Iris pigment epithelial cell (primary cell): ENCODE measurements at places on chromosomes 12 and 14.
A peak's percentile ranks its signal among the peaks of the same experiment; 100 is the strongest.

- no peak for DNase-seq
These were observed 113.1 kb upstream of the FKBP4 start for GRCh38 chr12:2681450-2682205.

DNA sequence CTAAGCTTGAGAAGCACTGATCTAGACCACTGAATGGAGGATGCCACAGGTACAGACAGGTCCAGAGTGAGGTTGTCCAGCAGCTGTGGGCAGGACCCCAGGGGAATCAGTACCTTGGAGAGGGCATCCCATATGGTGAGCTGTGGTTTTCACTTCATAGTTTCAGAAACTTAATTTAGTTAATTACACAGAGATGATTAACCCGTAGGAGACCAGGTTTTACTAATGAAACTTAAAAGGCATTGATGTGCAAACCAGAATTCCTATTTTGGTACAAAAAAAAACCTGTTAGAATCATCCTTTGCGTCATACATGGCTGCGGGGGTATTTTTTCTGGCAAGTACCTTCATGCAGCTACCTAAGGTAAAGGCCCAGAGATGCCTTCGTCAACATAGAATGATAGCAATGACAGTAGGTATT lies 159.3 kb downstream of the DACT1 start:
- DNase-seq, result no peak

GRCh38 chr14:96737881-96738280 lies 59.3 kb upstream of the VRK1 start:
- no peak for DNase-seq

DNA sequence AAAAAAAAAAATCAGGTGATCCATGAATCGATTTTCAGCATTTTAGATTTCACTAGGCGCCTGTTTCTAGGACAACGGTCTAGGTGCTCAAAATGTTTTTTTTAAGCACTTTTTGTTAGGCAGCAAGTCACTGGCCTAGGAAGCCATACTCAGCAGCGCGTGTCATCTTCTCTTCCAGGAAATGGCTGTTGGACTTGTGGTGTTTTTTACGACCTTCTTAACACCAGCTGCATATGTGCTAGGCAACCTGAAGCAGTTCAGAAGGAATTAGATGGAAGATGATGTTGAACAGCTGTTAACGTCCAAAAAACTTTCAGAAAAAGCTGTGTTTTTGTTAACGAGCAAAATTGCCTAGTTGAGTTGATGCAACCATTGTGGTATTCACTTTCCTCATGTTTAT lies 868 bp downstream of the COX8C start:
- no peak for DNase-seq

GRCh38 chr12:13102461-13103195 lies 839 bp downstream of the GSG1 start:
- DNase-seq, result peak; percentile 81

GRCh38 chr14:92686900-92687427 lies 61.5 kb downstream of the LGMN start:
- DNase-seq, result peak; percentile 65

DNA sequence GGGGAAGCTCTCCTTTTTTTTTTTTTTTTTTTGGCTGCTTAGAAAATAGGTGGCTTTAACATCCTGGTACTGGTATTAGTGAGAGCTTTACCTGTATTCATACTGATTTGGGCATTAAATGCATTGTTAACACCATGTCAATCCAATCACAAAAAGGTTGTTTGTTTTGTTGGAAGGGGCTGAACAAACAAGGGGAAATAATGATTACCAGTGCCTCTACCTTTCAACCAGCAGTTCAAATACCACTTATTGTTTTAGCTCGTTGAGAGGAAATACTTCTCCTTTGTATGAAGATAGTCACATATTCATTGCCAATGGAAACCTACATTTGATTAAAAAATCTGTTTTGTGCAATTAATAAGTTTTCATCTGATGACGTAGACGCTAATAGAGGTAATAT lies 72.9 kb downstream of the MIPOL1 start:
- DNase-seq, result no peak

- no peak for DNase-seq
These were observed 216.2 kb downstream of the CPNE8 start for GRCh38 chr12:38689195-38689594.

GRCh38 chr12:130958557-130959140 lies 4.9 kb downstream of the ADGRD1 start:
- DNase-seq, result no peak

DNA sequence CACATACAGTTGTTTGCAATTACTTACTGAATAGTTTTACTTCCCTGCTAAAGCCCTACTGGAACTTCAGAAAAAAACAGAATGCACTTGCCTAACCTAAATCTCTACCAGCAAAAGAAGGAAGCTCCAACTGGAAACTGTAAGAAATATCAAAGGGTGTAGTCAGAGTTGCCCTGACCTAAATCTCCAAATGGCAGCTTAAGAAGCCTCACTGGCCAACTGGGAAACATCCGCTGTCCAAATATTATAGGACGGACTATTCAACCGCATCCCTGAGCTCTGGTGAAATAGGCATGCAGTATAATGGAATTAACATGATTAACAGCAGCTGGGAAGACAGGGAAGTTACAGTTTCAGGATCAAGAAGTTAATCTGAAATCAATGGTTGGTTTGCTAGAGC lies 24.3 kb downstream of the ANAPC7 start:
- DNase-seq, result peak; percentile 29

DNA sequence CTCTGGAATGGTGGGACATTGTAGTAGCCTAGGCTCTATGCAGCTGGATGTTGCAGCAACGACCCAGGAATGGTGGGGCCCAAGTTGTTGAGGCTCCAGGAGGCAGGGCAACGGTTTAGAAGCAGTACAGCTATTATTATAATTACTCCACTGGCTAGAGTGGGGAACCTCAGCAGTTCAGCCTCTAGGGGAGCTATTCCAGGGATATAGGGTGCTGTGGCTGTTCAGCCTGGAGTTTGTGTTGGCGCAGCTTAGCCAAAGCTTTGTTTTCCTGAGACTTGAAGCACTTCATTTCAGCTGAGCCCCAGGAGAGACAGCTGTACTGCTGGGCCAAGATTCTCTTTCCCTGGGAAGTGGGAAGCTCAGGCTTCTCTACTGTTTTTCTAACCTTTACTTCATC lies 1023.0 kb upstream of the ATXN7L3B start:
- no peak for DNase-seq

DNA sequence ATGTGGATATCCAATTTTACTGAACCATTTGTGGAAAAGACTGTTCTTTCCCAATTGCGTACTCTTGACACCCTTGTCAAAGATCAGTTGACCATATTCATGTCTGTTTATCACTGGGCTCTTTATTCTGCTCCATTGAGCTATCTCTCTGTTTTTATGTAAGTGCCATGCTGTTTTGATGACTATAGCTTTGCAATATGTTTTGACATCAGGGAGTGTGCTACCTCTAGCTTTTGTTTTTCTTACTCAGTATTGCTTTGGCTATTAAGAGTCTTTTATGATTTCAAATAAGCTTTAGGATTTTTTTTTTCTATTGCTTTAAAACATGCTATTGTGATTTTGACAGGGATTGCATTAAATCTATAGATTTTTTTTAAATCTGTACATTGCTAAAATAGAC lies 194.3 kb downstream of the SNAPC1 start:
- DNase-seq, result no peak

GRCh38 chr14:36070031-36070719 lies 106.3 kb downstream of the PTCSC3 start:
- peak; percentile 73 for DNase-seq

GRCh38 chr12:103197725-103198388 lies 240.4 kb downstream of the ASCL1 start:
- no peak for DNase-seq

- no peak for DNase-seq
These were observed 1.1 kb upstream of the MARCHF9 start for GRCh38 chr12:57753756-57754337.

- DNase-seq, result peak; percentile 32
These were observed 186.7 kb upstream of the SLC38A2 start for GRCh38 chr12:46559311-46559710.

GRCh38 chr12:66071549-66071948 lies 59.0 kb downstream of the LLPH start:
- DNase-seq, result no peak

GRCh38 chr12:115474539-115475353 lies 790.8 kb upstream of the TBX3 start:
- DNase-seq, result no peak

GRCh38 chr14:92553438-92553837 lies 39.9 kb downstream of the RIN3 start:
- peak; percentile 78 for DNase-seq

- DNase-seq, result no peak
These were observed 11.5 kb downstream of the UBC start for GRCh38 chr12:124902916-124903315.

GRCh38 chr12:118742431-118742830 lies 238.9 kb upstream of the SRRM4 start:
- no peak for DNase-seq

DNA sequence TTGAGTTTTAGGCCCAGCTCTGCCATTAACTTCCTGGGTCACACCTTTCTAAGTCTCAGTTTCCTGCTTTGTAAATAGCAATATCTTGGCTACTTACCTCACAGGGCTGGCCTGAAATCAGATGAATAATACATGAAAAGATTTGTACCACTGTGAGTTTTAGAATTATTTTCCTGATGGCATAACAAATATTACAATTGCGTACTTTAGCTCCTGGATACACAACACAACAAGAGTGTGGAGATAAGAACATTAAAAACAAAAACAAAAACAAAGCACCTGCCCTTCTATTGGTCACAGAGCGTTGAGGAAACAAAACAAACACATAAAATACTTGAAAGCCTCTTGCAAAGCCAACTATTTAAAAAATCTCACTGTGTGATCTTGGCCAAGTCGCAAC lies 4.9 kb upstream of the HDAC7 start:
- DNase-seq, result no peak

DNA sequence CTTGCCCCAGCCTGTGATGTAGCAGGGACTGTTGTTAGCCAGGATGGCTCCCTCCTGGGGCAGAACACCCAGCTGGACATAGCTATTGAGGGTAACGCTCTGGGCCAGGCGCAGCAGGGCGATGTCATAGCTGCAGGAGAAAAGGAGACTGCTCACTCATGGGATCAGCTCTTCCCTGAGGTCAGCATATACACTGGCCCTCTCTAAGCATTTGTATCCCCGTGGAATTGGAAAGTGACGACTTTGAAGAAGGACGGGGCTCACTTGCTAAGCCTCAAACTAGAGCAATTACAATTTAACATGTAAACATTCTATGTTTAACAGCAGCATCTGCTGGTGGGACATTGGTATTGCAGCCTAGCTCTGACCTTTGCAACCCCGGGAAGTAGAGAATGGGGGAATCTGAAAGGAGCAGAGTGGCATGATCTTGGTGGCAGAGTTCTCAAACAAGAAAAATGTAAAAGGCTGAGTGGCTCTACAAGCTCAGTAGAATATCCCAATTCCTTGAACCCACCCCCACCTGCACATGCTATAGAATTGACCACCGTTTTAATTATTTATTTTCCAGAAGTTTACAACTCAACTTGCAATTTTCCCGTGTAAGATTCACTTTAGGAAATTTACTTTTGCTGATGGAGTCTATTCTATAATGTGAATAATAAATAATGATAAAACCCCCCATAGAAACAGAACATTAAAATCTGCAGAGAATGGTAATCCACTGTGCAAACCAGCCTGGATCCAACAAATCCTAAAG lies 5.0 kb downstream of the CELA1 start:
- peak; percentile 51 for DNase-seq

DNA sequence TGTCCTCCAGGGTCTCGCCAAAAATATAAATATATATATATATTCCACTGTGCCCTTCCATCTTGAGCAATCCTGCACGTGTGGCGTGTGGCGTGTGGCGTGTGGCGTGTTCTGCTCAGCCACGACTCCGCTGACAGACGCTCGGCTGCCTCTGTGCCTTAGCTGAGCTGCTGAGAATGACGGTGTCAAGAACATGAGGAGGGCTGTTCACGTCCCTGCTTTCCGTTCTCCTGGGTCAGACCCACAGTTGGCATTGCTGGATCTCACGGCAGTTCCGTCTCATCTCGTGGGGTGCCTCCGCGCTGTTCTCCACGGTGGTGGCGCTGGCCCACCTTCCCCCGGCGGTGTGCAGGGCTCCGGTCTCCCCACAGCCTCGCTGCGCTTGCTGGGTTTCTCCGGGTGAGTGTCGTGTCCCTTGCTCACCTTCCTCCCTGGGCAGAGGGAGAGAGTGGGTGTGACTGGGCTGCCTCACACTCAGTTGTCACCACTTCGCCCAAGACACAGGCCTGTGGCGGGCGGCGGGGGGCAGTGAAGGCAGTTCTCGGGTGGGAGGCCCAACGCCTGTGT lies 9.4 kb downstream of the GPR132 start:
- DNase-seq, result no peak

GRCh38 chr14:80602946-80603345 lies 338.6 kb downstream of the CEP128 start:
- DNase-seq, result no peak

DNA sequence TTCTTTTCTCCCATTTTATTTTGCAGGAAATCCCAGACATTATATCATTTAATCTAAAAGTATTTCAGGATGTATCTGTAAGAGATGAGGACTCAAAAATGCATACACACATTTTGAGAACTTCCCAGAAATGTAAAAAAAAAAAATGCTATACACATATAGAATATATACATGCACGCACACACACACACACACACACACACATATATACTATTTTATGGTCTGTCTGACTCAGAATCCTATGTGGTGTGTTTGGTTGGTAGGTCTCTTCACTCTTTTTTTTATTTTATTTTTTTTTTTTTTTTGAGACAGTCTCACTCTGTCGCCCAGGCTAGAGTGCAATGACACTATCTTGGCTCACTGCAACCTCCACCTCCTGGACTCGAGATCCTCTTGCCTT lies 65.5 kb downstream of the FBXO34 start:
- DNase-seq, result no peak

- DNase-seq, result peak; percentile 70
These were observed 12.1 kb upstream of the LTA4H start for GRCh38 chr12:96047229-96048211.

DNA sequence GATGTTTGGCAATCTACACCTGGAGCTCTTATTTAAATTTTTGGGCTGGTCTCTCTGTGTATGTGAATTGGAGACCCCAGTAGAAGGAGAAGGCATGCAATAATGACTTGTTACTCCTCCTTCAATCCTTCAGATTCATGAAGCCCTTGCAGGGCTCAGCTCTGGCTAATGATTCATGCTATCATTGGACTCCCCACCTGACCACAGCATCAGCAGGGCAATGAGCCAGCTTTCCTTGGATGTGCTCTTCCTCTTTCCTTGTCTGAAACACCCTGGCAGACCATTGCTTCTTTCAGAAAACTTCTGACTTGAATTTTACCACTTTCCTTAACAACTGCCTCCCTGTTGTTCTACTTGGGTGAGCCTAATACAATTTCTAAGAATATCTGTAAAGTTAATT lies 1019.2 kb downstream of the AACS start:
- DNase-seq, result peak; percentile 7

- no peak for DNase-seq
These were observed 435.7 kb upstream of the DCN start for GRCh38 chr12:91618281-91618680.
